ENCODE measurements at places on chromosomes 16 and 17.

DNA sequence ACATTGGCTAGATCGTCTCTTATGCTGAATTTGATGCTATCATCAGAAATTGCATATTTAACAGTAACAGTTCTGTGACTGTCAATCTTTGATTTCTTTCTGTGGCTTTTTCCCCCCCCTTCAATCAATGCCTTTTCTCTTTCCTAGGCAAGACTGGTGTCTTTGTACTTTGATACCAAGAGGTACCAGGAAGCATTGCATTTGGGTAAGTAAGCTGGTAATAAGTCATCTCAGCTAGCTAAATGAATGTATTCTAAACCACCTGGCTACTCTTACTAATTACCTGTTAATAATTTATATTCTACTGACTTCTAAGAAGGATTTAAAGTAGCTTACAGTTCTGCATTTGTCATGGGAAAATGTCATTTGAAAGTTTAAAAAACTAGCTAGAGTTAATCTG, 20.1 kb downstream of the PSMD11 start:
- DNase-seq = no peak

GRCh38 chr16:71645450-71645849, 19.5 kb downstream of the MARVELD3 start:
- DNase-seq = peak; percentile 31

DNA sequence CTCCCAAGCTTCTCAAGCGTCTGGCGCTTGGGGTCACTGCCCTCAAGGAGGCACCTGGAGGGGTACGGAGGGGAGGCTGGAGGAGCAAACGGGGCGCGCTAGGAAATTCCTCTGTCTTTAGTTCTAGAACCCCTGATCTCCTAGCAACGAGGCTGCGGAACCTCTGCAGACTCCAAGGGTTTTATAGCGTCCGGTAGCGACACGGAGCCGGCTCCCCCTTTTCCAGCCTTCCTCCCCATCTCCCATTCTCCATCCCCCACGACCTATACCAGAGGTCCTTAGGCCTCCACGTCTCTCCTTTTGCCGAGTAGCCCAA, 601 bp upstream of the CDIPT start:
- no peak for DNase-seq

- DNase-seq = no peak
These were observed 4.8 kb downstream of the KAT7 start for GRCh38 chr17:49793309-49793708.

DNA sequence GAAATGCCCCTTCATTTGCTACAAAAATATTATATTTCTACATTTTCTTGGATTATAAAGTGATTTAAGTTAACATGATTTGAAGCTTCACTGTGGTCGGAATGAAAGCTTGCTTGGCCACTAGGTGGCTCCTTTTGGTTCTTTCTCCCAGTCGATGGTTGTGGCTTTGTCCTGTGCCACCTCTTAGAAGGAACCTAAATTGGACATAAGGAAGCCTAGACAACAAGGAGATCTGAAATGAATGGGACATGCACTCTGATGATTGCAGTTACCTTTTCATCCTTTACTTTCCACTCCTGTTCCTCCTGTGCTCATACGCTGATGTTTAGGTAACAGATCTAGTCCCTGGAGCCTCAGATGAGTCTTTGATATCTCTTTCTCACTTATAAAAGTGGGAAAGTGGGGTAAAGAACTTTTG, 39.2 kb downstream of the FTO start:
- peak; percentile 29 for DNase-seq

DNA sequence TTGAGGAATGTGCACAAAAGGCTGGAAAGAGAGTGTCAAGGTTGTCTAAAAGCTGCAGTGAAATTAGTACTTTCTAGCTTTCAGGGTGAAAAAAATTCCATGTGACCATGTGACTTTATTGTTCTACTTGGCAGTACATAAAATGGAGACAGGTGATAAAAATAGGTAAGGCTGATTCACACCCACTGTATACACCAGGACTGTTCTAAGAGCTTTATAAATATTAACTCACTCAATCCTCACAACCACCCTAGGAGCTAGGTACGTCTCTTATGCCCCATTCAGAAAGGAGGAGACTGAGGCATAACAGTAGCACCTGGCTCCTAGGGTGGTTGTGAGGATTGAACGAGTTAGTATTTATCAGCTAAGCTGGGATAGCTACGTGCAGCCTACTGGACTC, 28.2 kb upstream of the DNAH17 start:
- no peak for DNase-seq

DNA sequence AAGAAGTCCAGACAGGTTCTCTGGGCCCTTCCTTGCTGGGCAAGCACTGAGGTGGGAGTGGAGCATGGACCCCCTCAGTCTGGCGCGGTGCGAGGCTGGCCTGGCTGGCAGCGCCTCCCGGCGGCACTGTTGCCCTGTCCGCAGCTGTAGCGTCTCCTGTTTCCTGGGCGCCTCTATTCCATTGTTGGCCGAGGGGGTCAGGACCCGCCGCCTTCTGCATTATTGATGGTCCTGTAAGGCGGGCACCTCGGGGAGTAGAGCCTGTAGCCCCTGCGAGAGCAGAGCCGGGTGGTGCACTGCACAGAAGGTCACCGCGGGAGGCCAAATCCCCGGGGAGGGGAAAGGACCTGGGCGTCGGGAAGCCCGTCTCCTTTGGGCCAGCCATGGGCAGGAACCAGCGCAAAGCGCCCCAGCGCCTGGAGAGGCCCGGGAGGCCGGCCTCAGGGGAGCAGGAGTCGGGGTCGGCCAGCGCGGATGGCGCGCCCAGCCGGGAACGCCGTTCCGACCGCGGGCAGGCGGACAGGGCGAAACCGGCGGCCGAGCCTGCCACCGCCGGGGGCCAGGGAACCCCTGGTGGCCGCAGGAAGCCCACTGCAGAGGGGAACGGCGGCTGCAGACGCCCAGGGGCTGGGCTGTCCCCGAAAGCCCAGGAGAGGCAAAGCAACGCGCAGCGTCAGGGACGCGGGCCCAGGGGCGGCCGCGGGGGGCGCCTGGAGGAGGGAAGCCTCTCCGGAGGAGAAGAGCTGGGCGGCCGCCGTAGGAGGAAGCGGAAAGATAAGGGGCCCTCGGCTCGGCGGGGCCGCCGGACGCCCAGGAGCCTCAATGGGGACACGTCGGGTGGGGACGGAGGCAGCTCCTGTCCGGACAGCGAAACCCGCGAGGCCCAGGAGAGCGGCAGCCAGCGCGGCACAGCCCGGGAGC, at the start of gene MYO15B:
TSS of gene MYO15B (plus strand) at position 126 of the 921 bp plus-strand sequence. CDS start at position 384, 258 bp downstream.
- DNase-seq = peak; percentile 37

GRCh38 chr16:30186782-30187555, 3.6 kb downstream of the CORO1A start:
- peak; percentile 47 for DNase-seq

DNA sequence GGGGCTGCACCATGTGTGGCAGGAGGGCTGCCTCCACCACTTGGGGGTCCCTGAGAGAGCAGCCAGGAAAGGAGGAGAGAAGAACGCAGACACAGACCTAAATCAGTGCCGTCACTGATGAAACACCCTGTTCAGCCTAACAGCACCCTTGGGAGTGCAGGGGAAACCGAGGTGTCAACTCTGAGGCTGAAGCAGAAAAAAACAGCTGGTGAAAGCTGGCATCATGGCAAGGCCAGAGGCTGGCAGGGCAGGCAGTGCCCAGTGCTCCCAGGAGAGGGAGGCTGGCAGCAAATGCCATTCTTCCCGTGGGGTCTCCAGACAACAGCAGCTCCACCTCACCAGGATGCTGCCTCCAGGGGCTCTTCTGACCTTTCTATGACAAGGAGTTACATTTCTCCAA, 23.1 kb downstream of the SPHK1 start:
- no peak for DNase-seq

GRCh38 chr17:62587554-62587953, 39.9 kb upstream of the MRC2 start:
- no peak for DNase-seq

DNA sequence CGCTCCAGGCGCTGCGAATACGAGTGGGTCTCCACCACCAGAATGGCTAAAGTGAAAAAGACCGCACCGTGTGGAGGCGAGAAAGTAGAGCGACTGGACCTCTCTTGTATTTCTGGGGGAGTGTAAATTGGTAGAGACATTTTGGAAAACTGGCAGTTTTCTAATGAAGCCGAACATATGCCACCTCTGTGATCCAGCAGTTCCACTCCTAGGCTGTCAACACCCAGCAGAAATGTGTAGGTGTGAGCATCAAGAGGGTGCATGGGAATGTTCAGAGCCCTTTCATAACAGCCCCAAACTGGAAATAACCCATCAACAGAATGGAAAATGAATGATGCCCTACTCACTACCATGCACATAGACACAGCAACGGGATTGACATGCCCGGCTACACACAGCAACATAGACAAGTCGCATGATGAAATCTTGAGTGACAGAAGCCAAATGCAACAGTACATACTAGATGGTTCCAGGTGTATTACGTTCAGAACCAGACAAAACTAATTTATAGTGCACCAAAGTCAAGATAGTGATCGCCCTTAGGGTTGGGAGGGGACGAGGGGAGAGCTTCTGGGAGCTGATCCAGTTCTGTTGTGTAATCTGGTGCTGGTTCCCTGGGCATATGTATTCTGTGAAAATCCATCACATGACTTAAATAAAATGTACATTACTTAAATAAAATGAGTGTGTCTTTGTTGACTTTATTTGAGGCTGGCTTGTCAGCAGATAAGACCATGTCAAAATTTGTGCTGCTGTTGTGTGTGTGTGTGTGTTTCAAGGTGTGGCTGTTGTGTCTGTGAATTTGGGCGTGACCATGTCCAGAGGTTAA, 877 bp upstream of the BCL7C start:
- peak; percentile 69 for DNase-seq

DNA sequence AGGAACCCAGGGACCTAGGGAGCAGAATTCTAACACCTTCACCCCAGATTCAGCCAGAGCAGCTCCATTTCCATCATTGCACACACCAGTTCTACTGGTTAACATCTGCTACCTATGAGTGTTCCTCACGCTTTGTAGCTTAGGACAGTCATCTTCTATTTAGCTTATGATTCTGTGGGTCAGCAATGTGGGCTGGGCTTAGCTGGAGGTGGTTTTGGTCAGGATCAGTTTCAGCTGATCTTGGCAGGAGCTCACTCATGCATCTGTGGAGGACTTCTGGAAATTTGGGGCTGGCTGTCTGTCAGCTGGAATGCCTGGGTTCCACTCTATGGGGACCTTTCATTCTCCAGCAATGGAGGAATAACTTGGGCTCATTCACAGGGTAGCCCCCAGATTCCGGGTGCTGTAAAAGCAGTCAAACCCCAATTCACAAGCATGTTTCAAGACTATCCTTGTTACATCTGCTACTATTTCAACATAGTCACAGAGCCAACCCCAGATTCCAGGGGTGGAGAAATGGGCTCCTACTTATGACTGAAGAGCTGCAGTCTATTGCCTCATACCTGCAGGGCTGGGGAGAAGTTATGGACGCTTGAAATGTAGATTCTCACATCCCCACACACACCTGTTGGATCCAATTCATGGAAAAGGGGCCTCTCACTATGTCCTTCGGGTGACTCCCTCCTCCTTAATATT, 3.4 kb upstream of the HP start:
- DNase-seq = peak; percentile 33

DNA sequence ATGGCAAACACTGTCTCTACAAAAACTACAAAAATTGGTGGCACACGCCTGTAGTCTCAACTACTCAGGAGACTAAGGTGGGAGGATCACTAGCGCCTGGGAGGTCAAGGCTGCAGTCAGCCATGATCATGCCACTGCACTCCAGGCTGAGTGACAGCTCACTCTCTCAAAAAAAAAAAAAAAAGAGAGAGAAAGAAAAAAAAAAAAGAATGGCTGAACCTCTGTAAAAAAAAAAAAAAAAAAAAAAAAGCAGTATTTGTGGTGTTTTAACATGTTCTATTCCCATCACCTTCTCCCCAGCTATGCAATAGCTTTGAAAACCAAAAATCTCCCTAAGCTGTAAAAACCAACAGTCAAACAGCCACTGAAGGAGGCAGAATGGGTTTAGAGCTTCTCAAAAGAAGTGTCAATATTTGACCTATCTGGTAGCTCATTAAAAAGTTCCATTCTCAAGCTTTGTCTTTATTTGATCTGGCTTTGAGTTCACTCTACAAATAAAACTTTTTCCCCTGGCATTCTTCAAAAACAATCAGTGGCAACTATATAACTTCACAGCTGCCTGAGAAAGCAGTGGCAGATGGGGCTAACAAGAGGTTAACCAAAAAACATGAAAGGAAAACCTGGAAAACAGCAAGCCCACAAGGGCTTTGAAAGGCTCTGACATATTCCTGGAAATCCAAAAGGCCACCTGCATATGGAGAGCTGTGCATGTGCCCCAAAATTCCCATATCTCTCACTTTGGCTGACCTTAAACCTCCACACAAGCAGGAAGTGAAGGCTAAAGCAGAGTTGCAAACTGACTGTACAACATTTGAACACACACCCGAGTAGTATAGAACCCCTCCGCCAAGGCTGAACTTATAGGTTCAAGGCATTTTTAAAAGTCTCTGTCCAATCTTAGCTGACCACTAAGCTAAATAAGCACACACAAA, 36.0 kb downstream of the USP32 start:
- no peak for DNase-seq

GRCh38 chr16:79150151-79150550, 450.4 kb downstream of the MAF start:
- DNase-seq = no peak

DNA sequence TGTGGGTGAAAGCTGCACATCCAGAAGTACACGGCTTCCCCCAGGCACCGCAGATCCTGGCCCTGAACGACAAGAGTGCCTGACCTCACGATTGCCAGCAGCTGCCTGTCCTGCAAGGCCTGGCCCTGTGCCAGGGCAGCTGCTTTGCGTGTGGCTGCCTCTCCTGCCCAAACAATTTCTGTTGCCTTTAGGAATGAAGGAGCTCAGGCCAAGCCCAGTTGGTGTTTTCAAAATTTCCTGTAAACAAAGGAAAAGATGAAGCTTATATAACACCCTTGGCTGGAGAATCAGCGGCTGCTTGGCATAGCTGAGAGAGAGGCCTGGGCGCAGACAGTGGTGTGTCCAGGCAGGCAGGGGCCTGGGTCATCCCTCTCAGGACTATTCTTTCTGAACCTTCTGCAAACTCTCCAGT, 11.7 kb upstream of the SLC47A2 start:
- DNase-seq = peak; percentile 49

DNA sequence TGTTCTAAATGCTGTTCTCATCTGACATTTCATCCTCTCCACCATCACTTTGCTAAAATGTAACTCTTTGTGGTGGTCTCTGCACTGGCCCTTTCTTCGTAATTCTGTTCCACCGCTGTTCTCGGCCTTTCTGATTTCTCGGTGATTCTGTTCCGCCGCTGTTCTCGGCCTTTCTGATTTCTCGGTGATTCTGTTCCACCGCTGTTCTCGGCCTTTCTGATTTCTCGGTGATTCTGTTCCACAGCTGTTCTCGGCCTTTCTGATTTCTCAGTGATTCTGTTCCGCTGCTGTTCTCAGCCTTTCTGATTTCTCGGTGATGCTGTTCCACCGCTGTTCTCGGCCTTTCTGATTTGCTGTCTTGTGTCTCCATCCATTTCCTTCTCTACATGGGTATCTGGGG, 12.3 kb downstream of the FOXF1 start:
- DNase-seq = no peak

DNA sequence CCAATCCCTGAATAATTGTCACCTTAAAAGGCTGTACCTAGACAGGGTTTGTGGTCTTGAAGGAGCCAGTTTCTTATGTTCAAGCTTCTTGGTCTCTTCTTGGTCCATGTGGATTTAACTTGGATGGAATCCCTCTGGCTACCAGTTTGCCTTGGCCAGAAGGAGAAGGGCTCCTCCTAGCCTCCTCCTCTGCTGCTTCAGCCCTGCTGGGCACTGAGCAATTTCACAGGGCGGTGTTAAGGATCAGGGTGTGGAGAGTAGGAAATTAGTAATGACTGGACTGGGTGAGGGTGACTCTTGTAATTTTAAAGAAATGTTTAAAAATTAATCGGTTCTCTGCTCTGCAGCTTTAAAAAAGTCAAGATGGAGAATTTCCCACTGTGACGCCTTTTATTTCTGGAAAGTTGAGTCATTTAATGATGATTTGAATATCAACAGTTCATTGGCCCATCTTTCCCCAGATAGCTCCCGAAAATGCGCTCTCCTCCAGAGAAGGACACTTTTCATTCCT, 96.4 kb downstream of the MSI2 start:
- DNase-seq = no peak
